Activated CD4-positive, alpha-beta T cell treated with anti-CD3 and anti-CD28 coated beads for 36 hours (primary cell): ENCODE measurements at places on chromosomes 11 and 22.

DNA sequence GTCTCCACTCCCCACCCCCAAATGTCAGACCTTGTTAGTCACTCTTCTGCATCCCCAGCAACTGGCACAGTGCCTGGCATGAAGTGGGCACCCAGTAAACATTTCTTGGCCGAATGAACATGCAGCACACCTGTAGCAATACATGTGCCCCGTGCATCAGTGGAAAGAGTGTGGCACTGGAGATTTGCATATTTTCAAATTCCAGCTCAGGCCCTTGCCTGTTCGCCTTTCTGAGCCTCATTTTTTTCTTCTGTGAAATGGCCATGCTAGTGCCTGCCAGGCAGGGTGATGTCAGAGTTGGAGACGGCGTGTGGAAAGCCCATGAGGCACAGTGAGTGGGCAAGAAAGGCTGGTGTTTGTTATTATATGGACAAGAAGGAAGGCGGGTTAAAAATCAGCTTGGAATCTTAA, 38.7 kb downstream of the CD82 start:
- no peak for DNase-seq

DNA sequence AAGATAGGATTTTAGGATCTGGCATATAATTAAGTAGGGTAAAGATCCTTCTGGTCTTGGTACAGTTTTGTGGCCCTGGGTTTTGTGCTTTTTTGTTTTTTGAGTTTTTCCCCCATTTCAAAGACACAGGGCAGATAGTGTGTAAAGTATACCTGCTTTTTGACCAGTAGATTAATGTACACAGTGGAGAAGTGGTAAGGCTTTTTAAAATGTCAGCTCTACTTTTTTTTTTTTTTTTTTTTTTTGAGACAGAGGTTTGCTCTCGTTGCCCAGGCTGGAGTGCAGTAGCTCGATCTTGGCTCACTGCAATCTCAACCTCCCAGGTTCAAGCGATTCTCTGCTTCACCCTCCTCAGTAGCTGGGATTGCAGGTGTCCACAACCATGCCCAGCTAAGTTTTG, 4.0 kb downstream of the EP300 start:
- no peak for DNase-seq

DNA sequence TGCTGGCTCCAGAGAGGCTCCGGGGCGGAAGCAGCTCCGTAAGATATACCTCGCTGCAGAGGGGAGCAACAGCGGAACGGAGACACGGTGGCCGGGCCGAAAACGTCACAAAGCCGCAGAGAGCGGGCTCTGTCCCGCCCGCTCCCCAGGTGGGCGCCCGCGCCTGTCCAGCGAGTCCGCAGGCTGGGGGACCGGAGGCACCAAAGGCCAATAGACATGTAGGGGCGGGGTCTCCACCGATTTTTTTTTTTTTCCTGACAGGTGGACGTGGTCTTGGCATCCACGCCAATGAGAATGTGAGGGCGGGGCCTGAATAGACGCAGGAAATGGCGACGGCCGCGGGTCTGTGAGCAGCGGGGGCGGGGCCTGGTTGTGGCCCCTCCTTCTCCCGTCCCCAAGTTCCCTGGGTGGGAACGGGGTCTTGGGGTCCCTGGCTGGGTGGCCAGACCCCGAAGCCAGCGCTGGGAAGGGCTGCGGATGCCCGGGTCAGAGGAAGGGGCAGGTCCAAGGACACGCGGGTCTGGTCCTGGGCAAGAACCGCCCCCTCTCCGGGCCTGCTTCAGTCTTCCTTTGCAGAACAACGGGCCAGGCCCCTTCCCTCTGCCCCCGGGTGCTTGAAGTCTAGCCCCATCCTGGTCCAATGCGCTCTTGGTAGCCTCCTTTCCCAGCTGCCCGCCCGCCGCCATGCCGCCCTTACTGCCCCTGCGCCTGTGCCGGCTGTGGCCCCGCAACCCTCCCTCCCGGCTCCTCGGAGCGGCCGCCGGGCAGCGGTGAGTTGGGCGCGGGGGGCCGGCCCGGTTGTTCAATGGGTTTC, at the start of gene DNAJC4:
DNAJC4 (plus strand) TSS at position 378 of the 814 bp plus-strand sequence; CDS start at position 685, 307 bp downstream.
- DNase-seq, result peak; percentile 94

DNA sequence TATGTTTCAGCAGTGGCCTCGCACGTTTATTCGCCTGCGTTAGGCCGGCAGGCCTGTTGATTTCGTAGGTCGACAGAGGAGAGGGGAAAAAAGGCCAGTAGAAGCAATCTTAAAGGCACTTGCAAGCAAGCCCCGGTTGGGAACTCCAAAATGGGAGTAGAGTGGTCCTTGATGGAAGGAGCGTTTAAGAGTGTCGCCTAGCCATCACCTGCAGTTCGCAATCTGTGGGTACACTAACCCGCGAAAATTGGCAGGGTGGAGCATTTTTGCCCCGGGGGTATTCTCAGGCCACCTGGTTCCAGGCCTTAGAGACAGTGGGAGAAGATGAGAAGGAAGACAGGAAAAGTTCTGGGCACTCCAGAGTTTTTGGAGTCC, 1.1 kb downstream of the EWSR1 start:
- DNase-seq, result peak; percentile 13

GRCh38 chr11:78354408-78355308, 63.0 kb downstream of the GAB2 start:
- no peak for DNase-seq

- DNase-seq, result no peak
Measured at GRCh38 chr11:119602745-119603373, 126.1 kb downstream of the NECTIN1 start.

DNA sequence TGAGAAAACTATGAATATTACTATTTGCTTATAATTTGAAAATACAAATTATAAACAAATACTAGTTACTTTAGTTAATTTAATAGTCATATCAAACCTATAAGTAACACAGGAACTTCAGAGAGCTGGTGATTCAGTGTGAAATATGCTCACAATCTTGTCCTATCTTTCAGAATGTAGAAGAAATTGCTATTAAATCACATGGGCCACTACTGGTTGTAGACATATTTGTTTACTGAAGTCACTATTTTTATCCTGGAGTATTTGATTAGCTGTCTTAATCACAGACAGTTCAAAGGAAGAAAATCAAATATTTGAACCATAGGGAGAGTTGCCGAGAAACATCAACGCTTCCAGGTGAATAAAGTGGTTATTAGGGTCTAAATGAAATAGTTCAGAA, 187.6 kb upstream of the ANO3 start:
- DNase-seq, result no peak

DNA sequence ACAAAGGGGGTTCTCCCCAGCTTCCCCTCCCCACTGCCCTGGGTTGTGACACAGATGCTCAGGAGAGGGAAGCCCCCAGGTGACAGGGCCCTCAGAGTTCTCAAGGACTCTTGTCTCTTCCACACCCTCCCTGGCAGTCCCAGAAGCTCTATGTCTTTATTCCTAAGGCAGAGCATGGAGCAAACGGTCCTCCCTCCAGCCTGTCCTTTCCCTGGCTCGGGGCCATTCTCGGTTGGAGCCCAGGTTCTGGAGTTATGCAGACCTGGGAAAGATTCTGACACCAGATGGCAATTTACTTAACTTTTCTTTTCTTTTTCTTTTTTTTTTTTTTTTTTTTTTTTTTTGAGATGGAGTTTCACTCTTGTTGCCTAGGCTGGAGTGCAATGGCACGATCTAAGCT, 186.6 kb downstream of the CEP164 start:
- DNase-seq, result no peak

DNA sequence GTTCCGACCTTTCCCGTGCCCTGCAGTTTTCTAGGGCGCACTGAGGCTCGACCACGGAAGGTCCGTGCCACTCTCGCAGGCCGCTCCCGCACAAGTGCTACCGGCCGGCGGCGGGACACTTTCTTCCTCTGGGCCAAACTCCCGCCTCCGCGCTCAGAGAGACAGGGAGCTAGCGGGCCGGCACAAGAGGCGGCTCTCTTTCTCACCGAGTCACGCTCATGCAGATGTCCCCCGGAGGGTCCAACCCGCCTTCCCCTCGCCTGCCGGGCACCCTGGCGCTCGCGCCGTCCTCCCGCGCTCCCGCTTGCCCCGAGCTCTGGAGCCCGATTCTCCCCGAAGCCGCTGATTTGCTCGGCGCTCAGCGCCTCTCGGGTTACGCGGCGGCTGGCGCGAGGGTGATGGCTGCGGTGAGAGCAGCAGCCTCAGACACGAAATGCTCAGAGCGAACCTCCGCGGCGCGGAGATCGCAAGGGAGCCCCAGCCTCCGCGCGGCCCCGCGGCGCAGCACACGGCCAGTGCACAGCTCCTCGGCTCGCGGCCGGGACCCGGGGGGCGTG, 1.0 kb downstream of the LMO1 start:
- DNase-seq, result peak; percentile 56

- DNase-seq, result no peak
Measured at GRCh38 chr22:40823426-40823825, 4.3 kb upstream of the SLC25A17 start.

GRCh38 chr11:130042093-130042591, 27.6 kb upstream of the APLP2 start:
- no peak for DNase-seq

GRCh38 chr11:35907648-35908431, 36.0 kb upstream of the LDLRAD3 start:
- DNase-seq, result no peak

DNA sequence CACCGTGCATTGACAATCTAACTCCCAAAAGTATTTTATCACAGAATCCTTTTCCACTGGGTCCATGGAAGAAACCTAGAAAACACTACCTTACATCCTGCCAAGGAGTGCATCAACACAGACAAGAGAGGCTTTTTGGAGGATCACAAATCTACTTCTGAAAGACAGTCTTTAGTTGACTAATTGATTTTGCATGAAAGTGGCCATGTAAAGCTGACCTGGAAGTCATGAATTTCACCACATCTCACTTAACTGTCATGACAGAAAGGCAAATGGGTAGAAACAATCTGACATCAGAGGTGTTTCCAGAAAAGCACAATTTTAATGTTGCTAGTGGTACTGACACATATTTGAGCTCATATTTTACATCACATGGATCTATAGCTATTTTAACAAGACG, 101.6 kb downstream of the FAM76B start:
- no peak for DNase-seq

DNA sequence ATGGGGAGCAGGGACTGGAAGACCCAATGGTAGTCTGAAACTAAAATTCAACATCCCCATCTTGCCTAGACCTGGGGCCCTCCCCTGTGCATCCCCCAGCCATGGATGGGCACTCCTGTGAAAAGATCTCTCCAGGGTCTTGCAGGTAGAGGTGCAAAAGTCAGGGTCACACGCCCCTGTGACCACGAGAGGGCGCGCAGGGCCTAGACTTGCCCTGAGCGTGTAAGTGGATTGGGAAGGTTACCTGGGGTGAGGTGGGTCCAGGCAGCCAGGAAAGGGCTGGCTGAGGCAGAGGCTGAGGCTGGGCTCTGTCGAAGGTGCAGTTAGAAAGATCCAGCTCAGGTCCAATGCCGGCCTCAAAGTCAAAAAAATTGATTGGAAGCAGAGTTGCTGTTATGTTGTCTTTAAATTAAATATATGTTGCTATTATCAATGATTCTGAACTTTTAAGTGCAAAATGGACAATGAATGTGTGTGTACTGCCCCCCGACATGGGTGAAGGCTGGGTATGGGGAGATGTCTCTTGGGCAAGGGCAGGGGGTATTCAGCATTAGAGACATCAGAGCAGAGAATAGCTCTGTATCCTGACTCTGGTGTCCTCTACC, 4.8 kb upstream of the POU2F3 start:
- peak; percentile 84 for DNase-seq

GRCh38 chr22:29604076-29604360, 585 bp downstream of the NF2 start:
- DNase-seq, result peak; percentile 62

DNA sequence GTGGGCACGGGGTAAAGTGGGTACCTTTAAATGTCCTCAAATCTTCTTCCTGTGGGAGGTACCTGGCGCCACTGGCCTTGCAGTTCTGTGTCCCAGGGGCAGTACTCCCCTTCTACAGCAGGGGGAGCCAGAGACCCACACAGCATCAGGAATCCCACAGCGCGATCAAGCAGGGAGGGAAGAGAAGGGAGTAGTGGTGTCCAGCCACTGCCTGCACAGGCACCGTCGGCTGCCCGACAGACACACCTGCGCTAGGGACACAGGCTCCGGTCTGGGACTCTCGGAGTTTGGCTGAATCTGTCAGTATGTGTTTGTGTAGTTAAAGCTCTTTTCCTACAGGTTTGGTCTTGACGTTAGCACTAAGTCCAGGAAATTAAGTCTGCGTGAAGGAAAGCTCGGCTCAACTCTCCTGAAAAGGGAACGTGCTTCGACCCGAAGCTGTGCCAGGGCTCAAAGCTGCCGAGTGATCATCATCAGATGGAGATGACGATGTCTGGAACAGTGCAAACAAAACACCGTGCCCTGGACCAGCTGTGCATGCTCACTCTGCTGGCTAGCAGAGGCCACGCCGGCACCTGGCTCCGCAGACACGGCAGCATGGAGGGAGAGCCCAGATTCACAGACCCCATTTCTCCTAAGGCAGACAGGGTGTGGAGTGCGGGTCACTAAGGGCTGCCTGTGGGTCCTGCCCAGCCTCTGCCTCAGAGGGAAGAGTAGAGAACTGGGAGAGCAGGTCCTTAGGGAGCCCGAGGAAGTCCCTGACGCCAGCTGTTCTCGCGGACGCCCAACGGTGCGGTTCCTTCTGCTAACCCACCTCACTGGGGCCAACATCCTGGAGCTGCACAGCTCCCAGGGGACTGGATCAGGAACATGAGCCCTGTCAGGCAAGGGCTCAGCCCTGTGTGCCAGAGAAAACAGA, 56.0 kb upstream of the BID start:
- peak; percentile 88 for DNase-seq

- DNase-seq, result peak; percentile 71
Measured at GRCh38 chr11:66317322-66317722, 478 bp upstream of the CD248 start.

- DNase-seq, result peak; percentile 49
Measured at GRCh38 chr11:65439331-65440181, 17.0 kb downstream of the NEAT1 start.

GRCh38 chr11:87397011-87397865, 359.5 kb downstream of the TMEM135 start:
- DNase-seq, result no peak

DNA sequence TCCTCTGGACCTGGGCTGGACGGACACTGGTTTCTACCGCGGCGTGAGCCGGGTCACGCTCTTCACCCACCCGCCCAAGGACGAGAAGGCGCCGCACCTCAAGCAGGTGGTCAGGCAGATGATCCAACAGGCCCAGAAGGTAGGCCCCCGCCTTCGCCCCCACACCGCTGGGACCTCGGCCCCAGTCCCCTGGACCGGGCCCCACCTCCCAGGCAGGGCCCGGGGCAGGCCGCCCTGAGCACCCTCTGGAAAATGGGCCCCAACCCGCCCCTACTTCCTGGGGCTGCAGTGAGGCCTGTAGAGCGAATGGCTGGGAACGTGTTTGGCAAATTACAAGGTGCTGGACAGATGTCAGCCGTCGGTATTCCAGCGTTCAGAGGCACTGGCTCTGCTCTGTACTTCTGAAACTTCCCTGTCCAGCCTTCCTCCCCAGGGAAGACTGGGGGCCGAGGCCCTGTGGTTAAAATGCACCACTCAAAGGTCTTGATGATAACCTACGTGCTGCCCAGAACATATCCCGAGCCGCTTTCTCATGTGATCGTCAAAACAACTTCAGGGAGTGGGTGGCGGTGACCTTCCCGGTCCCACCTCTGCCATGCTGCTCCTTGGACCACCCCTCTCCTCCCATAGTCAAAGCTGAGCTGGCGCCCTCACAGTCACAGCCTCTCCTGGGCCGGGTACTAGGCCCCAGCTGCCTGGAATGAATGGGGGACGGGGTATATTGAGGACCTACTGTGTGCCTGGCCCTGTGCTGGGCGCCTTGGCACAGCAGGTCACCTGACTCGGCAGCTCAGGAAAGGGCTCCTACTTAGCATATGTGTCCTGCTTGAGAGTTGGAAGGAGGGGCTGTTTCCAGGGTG, 869 bp downstream of the FAM83F start:
- no peak for DNase-seq

GRCh38 chr11:61967924-61968757, 707 bp upstream of the FTH1 start:
- peak; percentile 60 for DNase-seq
